ENCODE measurements at places on chromosomes 7 and 10.

DNA sequence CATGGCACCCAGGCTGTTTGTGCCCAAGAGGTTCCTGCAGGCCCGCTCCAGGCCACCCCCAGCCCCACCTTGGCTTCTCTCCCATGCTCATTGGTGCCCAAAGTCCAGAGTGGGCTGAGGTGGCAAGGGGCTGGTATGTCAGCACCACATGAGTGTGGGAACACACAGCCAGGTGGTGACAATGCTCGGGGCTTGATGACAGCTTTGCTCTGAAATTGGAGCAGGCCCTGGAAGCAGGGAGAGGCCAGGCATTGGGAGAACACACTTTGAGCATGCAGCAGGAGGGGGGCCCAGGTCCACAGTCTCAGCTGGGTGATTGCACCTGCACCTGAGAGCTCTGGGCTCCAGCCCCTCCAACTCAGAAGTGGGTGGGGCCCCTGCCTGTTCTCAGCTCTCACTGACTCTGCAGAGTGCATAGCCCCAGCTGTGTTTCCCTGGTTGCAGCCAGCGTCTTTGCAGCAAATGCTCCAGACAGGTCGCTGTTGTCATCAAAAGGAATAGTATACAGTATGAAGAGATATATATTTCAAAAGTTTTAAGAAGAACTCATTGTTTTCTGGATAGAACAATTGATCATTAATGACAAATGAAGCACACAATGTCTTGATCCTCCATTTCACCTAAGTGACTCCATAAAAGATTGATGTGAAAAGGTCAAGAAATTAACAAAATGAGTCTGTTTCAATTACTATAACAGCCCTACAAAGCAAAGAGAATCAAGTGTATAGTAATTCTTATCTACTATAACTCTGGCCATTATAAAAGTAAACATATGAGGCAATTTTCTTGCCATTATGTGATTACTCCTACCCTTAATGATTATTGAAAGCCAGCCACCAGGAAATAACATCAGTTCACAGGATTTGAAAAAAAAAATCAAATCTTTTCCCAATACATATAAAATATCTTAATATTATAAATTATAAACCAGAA is 848.1 kb downstream of the PCDH15 start:
- DNase-seq = no peak

- no peak for DNase-seq
Observed at GRCh38 chr10:130744631-130745030, 566.9 kb downstream of the TCERG1L start.

GRCh38 chr10:128438417-128439063 is 312.3 kb upstream of the MKI67 start:
- no peak for DNase-seq

GRCh38 chr7:51027106-51027934 is 244.6 kb upstream of the GRB10 start:
- DNase-seq = no peak

DNA sequence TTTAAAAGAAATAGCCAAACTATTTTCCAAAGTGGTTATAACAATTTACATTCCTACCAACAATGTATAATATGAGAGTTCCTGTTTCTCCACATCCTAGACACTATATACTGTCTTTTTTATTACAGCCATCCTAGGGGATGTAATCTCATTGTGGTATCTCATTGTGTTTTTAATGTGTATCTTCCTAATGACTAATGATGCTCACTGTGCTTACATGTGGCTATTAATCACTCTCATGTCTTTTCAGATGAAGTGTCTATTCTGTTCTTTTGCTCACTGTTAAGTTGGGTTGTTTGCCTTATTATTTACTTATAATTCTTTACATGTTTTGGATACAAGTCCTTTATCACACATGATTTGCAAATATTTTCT is 71.8 kb downstream of the ZNF438 start:
- no peak for DNase-seq

- DNase-seq = no peak
Observed at GRCh38 chr7:150801242-150801945, 825 bp downstream of the TMEM176A start.

- no peak for DNase-seq
Observed at GRCh38 chr7:151761231-151761630, 115.7 kb downstream of the PRKAG2 start.
